ENCODE measurements at places on chromosomes 3 and 15.

- H3K4me1 ChIP-seq: no peaks in the 10 kb centered on the region
- no peak for DNase-seq
- H3K27ac ChIP-seq: no peak overlapping the region
- H3K36me3 ChIP-seq: no peaks in the 10 kb centered on the region
- H3K27me3 ChIP-seq: no peaks in the 10 kb centered on the region
These were observed 148.7 kb downstream of the MEX3B start for GRCh38 chr15:81897057-81897677.

- DNase-seq: no peak
- H3K4me3 ChIP-seq: no peak overlapping the region
- no peaks in the 10 kb centered on the region for H3K4me1 ChIP-seq
These were observed 659.3 kb downstream of the NAALADL2 start for GRCh38 chr3:175518459-175518858.

- H3K4me3 ChIP-seq: no peak overlapping the region
- H3K4me1 ChIP-seq: no peaks in the 10 kb centered on the region
- H3K27me3 ChIP-seq: no peaks in the 10 kb centered on the region
- H3K36me3 ChIP-seq: no peaks in the 10 kb centered on the region
- DNase-seq: no peak
These were observed 93.6 kb downstream of the APBA2 start for GRCh38 chr15:28979208-28979841.

DNA sequence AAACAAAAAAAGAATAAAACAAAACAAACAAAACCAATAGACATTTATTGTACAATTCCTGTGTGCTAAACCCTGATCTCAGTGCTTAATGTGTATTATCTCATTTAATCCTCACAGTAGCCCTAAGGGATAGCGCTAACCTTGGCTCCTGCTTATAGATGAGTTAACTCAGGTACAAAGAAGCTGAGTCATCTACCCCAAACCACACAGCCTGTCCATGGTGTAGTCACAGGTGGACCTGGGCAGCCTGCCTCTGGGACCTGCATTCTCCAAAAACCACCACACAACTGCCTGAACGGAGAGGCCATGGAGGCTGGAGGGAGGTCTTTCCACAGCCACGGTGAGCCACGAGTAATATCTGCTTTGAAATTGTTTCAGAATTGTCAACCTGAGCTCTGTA lies 5.5 kb upstream of the CLN6 start:
- H3K36me3 ChIP-seq: no peaks in the 10 kb centered on the region
- no peaks in the 10 kb centered on the region for H3K27me3 ChIP-seq
- H3K4me1 ChIP-seq: peaks cover 6% of the 10 kb centered on the region
- no peak overlapping the region for H3K4me3 ChIP-seq

- H3K4me3 ChIP-seq: no peak overlapping the region
- no peak overlapping the region for H3K27ac ChIP-seq
- H3K27me3 ChIP-seq: no peaks in the 10 kb centered on the region
- DNase-seq: no peak
- no peaks in the 10 kb centered on the region for H3K4me1 ChIP-seq
These were observed 129.7 kb upstream of the TUSC7 start for GRCh38 chr3:116579840-116580239.

GRCh38 chr3:78978037-78978436 lies 789.8 kb downstream of the ROBO1 start:
- no peaks in the 10 kb centered on the region for H3K36me3 ChIP-seq
- no peak overlapping the region for H3K4me3 ChIP-seq

- H3K4me3 ChIP-seq: no peak overlapping the region
- H3K4me1 ChIP-seq: peaks cover 6% of the 10 kb centered on the region
- no peak overlapping the region for H3K27ac ChIP-seq
- H3K36me3 ChIP-seq: no peaks in the 10 kb centered on the region
These were observed 103.2 kb upstream of the ST8SIA2 start for GRCh38 chr15:92290359-92290992.

GRCh38 chr15:56243163-56244037 lies at the start of gene RFX7:
RFX7 (minus strand) TSS chr15:56243879; CDS start chr15:56243285, 594 bp downstream.
- H3K4me1 ChIP-seq: peaks cover 33% of the 10 kb centered on the region
- H3K4me3 ChIP-seq: peak within 1 kb of the TSS; percentile 78
- DNase-seq: peak; percentile 78

- no peak overlapping the region for H3K4me3 ChIP-seq
- no peaks in the 10 kb centered on the region for H3K27me3 ChIP-seq
- H3K4me1 ChIP-seq: peaks cover 14% of the 10 kb centered on the region
- H3K36me3 ChIP-seq: no peaks in the 10 kb centered on the region
These were observed 4.3 kb downstream of the IRAK2 start for GRCh38 chr3:10169000-10169496.

- DNase-seq: no peak
- H3K27me3 ChIP-seq: peaks cover 8% of the 10 kb centered on the region
- H3K36me3 ChIP-seq: no peaks in the 10 kb centered on the region
- no peak overlapping the region for H3K4me3 ChIP-seq
These were observed 7.2 kb upstream of the SCAMP5 start for GRCh38 chr15:74988007-74988800.

DNA sequence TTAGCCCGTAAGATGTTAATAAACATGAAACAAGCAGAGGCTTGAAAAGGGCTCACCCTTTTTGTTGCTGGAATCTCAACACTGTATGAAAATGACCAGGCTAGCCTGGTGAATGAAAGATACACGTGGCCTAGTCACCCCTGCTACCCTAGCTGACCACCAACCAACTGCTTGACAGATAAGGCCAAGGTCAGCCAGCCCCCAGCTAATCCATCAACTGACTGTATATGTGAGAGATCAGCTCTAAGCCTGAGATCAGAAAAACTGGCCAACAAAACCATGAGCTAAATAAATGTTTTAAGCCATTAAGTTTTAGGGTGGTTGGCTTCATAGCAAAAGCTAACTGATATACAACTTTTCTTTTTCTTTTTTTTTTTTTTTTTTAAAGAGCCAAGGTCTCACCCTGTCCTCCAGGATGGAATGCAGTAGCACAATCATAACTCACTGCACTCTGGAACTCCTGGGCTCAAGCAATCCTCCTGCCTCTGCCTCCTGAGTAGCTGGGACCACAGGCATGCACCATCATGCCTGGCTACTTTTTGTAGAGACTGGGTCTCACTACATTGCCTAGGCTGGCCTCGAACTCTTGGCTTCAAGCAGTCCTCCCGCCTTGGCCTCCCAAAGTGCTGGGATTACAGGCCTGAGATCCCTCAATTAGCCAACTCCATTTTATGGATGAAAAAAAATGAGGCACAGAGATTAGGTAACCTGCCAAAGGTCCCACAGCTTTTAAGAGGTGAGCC lies 34.6 kb downstream of the SH3BP5 start:
- no peak overlapping the region for H3K27ac ChIP-seq
- H3K27me3 ChIP-seq: no peaks in the 10 kb centered on the region
- H3K4me3 ChIP-seq: no peak overlapping the region
- no peaks in the 10 kb centered on the region for H3K36me3 ChIP-seq
- H3K4me1 ChIP-seq: peaks cover 12% of the 10 kb centered on the region

GRCh38 chr15:90478846-90479481 lies 50.8 kb upstream of the CRTC3 start:
- no peaks in the 10 kb centered on the region for H3K27me3 ChIP-seq
- DNase-seq: no peak
- H3K4me3 ChIP-seq: no peak overlapping the region
- H3K27ac ChIP-seq: no peak overlapping the region
- no peaks in the 10 kb centered on the region for H3K4me1 ChIP-seq

DNA sequence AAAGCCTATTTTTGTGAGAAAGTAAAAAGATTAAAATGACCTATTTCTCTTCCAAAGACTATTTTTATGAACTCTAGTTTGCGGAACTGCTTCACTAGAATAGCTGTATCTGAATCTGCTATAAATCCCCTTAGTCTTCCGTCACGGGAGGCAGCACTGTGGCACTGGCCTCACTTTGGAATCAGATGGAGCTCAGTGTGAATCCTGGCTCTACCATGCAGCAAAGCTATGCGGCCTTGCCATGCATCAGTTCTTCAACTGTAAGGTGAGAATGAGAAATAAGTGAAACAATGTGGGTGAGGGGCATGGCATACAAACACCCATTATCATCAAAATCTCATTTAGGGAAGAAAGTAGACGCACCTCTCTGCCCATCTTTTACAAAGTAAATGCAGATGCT lies 27.5 kb upstream of the CSPG5 start:
- no peak overlapping the region for H3K4me3 ChIP-seq
- no peak overlapping the region for H3K27ac ChIP-seq
- H3K36me3 ChIP-seq: peaks cover 67% of the 10 kb centered on the region

- DNase-seq: no peak
- no peaks in the 10 kb centered on the region for H3K27me3 ChIP-seq
- H3K4me1 ChIP-seq: peaks cover 4% of the 10 kb centered on the region
These were observed 20.9 kb downstream of the IQSEC1 start for GRCh38 chr3:13052191-13052820.

DNA sequence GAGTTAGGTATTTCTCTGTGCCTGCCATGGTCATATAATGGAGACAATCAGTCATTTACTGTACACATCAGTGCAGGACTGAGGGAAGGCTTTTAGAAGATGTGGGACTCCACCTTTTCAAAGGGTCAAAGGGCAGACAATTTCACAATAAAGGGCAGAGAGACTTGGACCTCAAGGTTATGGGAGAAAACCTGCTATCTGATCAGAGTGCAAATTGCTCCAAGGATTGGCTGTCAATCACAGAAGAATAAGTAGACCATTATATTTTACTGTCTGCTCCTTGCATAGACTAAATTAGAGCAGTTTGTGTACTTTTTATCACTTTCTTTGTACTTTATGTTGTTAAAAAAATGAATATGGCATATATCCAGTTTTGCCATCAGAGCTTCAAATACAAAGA lies 314.9 kb upstream of the ATP11B start:
- peaks cover 12% of the 10 kb centered on the region for H3K27me3 ChIP-seq
- H3K4me3 ChIP-seq: no peak overlapping the region
- no peak overlapping the region for H3K27ac ChIP-seq
- no peaks in the 10 kb centered on the region for H3K4me1 ChIP-seq

GRCh38 chr3:65436580-65436979 lies 602.1 kb downstream of the MAGI1 start:
- H3K4me3 ChIP-seq: no peak overlapping the region
- DNase-seq: no peak
- H3K27me3 ChIP-seq: no peaks in the 10 kb centered on the region

DNA sequence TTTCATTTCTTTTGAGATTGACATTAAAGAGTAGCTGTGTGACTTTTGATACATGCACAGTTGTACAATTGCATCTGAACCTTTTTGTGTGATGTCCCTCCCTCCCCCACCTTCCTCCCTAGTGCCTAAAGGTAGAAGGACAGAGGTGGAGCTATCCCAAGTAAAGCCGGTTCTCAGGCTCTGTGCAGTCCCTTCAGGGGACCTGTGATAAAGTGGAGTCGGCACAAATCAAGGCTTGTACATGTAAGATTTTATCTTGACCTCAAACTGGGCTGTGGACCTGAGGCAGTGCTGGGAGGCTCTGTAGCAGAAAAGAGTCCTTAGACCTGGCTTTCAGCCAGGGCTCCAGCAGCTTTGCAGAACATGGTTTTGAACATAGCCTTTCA lies 55.5 kb upstream of the CMTM7 start:
- no peak for DNase-seq
- peaks cover 11% of the 10 kb centered on the region for H3K4me1 ChIP-seq
- no peaks in the 10 kb centered on the region for H3K27me3 ChIP-seq
- no peak overlapping the region for H3K27ac ChIP-seq
- H3K36me3 ChIP-seq: no peaks in the 10 kb centered on the region

GRCh38 chr3:58711871-58712270 lies 45.3 kb upstream of the FAM3D start:
- H3K27me3 ChIP-seq: no peaks in the 10 kb centered on the region
- no peaks in the 10 kb centered on the region for H3K36me3 ChIP-seq
- no peak overlapping the region for H3K27ac ChIP-seq
- no peaks in the 10 kb centered on the region for H3K4me1 ChIP-seq
- no peak for DNase-seq
- no peak overlapping the region for H3K4me3 ChIP-seq

DNA sequence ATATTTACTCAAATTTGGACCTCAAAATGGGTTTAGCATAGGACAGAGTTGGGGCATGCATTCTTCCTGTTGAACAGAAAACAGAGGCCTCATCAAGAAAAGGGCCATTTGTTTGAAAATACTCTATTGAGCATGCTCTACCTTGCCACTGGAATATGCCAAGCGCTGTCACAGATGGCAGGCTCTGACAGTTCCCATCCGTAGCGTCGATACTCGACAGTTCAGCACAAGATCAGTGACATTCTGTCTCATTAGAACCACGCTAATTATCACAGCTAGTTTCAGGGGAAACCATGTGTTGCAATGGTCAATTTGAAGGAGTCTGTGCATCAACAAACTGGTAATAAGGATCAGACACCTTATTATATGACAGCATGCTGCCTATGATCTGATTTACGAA lies 54.5 kb downstream of the SATB1 start:
- no peak overlapping the region for H3K27ac ChIP-seq
- no peaks in the 10 kb centered on the region for H3K27me3 ChIP-seq

GRCh38 chr3:168047190-168047795 lies 48.4 kb downstream of the GOLIM4 start:
- H3K27me3 ChIP-seq: no peaks in the 10 kb centered on the region
- no peak for DNase-seq
- no peak overlapping the region for H3K4me3 ChIP-seq
- H3K36me3 ChIP-seq: peaks cover 10% of the 10 kb centered on the region
- no peak overlapping the region for H3K27ac ChIP-seq

DNA sequence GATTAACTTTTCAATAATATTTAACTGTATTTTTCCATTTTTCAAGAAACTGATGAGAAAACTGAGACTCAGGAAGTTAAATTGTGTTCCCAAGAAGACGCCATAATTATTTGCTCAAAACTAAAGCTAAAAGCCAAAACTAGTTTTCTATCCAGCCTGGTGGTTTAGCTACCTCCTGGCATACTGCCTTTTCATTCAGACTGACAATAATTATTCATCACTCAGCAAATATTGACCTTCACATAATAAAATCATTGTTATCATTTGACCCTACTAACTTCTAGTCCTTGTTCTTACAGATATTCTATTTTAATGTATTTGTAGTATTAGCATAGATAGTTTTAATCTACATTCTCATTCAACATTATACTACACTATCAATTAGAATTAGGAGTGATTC lies 210.6 kb upstream of the GADL1 start:
- no peak overlapping the region for H3K27ac ChIP-seq
- H3K27me3 ChIP-seq: no peaks in the 10 kb centered on the region
- H3K4me3 ChIP-seq: no peak overlapping the region
- no peak for DNase-seq
- no peaks in the 10 kb centered on the region for H3K36me3 ChIP-seq
- H3K4me1 ChIP-seq: no peaks in the 10 kb centered on the region

- no peaks in the 10 kb centered on the region for H3K27me3 ChIP-seq
- no peak overlapping the region for H3K27ac ChIP-seq
- DNase-seq: no peak
- no peak overlapping the region for H3K4me3 ChIP-seq
These were observed 12.0 kb downstream of the CMTM7 start for GRCh38 chr3:32403663-32404062.

GRCh38 chr3:20552605-20553275 lies 366.7 kb upstream of the SGO1 start:
- no peak for DNase-seq
- no peaks in the 10 kb centered on the region for H3K4me1 ChIP-seq
- no peak overlapping the region for H3K4me3 ChIP-seq
- no peak overlapping the region for H3K27ac ChIP-seq
- H3K27me3 ChIP-seq: no peaks in the 10 kb centered on the region

GRCh38 chr3:141570068-141570467 lies 83.2 kb downstream of the RASA2 start:
- H3K36me3 ChIP-seq: peaks cover 74% of the 10 kb centered on the region
- H3K4me3 ChIP-seq: no peak overlapping the region
- no peak overlapping the region for H3K27ac ChIP-seq
- H3K4me1 ChIP-seq: no peaks in the 10 kb centered on the region
